ENCODE measurements at places on chromosomes 4 and X.

GRCh38 chrX:71227370-71228062, 4.5 kb downstream of the GJB1 start:
- no peak for DNase-seq

DNA sequence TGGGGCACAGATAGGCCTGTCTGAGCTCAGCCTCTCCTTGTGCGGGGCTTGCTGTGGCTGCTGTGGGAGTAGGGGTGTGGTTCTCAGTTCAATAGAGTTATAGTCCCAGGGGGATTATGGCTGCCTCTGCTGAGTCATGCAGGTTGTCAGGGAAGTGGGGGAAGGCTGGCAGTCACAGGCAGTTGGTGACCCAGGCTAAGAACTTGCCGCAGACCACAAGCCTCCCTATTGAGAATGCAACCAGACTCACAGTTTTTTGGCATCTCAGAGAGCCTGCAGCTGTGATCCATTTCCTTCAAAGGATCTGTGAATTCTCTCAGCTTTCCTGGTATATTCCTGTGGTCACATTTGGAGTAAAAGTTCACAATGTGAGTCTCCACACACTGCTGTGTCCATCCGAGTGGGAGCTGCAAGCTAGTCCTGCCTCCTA, 364.9 kb downstream of the ZNF674 start:
- DNase-seq, result peak; percentile 32

DNA sequence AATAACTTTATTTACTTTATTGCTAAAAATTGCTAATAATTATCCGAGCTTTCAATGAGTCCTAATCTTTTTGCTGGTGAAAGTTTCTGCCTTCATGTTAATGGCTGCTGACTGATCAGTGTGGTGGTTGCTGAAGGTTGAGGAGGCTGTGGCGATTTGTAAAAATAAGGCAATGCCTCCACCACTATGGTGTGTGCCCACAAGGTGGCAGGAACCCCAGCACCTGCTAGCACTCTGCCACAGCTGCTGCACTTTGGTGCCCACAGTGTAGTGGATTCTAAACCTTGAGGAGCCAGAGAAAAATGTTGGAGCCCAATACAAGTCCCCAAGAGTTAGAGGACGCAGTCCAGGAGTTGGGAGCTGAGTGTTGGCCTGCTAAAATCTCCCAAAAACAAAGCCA, 1237.1 kb downstream of the PCDH19 start:
- no peak for DNase-seq

DNA sequence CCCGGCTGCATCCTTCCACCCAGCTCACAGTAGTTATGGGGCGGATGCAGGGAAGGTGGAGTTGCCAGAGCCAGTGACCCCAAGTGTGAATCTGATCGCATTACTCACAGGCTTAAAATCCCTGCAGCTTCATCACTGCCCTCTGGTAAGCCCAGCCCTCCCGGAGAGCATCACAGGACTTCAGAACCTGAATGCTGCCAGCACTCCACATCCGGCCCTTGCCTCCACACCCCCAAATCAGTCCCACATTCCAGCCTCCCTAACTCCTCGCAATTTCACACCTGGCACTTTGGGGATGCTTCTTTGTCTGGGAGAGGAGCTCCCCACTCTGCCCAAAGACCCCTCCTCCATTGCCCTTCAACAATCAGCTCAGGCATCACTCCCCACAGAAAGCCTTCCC, 15.6 kb downstream of the RASL11B start:
- DNase-seq, result no peak

DNA sequence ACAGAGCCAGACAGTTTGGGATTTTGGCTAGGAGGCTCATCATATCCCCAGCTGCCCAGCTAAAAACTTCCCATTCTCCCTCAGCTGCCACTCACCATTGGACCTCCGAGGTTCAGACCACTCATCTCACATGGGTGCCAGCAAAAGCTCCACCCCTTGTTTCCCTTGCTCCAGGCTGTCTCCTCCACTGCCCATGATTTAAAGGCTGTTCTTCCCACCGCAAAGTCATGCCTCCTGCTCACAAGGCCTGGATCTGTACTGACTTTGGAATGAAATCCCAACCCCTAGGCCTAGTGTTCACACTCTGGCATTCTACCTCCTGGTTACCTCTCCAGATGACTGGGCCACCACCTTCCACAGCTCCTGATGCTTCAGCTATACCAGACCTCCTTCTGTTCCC, 142.2 kb upstream of the EOLA2 start:
- DNase-seq, result no peak

GRCh38 chrX:14832151-14832550, 40.7 kb downstream of the FANCB start:
- no peak for DNase-seq

- DNase-seq, result no peak
These were observed 61.2 kb downstream of the C4orf50 start for GRCh38 chr4:5957076-5957475.

DNA sequence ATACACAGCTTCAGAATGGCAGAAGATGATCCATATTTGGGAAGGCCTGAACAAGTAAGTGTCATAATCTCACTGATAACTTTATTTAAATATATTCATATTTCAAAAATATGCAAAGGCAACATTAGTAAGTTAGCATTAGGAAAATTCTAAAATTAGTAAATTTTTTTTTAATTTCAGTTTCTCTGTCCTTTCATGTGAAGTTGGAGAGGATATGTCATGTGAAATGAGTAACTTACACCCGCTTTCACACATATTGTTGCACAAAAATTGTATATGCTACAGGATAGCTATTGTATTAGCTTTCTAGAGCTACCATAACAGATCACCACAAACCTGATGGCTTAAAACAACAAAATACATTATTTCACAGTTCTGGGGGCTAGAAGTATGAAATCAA, 24.3 kb downstream of the NFKB1 start:
- no peak for DNase-seq

- no peak for DNase-seq
These were observed 210.6 kb upstream of the KLF3 start for GRCh38 chr4:38453253-38453881.

DNA sequence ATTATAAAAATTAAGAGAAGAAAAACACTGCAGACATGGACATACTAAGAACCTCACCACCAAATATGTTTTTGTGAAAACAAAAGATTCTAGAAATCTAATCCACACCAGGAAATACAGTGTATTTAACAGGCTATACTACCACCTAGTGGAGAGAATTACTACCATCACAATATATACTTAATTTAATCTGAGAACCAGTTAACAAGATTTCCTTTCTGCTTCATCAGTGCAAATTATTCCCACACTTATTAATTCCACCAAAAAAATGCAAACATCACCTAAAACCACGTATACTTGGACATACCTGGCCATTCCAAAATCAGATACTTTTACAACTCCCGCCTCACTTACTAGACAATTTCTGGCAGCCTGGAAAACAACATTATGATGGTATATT, 7.0 kb upstream of the TXK start:
- peak; percentile 53 for DNase-seq

DNA sequence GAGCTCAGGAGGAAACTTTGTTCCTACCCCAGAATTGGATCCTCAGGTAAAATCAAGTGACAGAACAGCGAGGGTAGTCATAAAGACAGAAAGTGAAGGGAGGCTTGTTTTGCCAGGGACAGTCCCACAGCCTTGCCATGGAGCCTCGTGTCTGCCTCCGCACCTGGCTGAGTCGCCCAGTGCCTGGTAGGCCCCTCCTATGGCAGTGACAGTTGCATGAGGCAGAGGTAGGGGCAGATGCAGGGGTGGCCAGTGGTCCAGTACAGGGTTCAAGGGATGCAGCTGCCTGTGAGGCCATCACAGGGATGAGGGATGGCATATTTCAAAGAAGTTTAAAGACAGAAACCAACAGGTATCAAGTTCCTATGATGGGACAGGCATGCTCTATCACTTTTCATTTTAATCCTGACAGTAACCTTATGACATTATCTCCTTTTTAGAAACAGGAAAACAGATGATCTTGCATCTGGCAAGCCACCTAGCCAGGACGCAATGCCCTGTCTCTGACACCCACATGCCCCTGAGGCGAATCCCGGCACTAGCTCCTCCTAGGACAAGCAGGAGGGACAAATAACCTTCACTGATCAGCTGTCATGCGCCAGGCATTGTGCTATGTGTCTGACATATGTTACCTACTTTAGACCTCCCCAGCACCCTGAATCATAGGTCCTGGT, 127.4 kb upstream of the ENPP6 start:
- no peak for DNase-seq

GRCh38 chr4:7757501-7758471, 181.9 kb downstream of the AFAP1 start:
- DNase-seq, result no peak

DNA sequence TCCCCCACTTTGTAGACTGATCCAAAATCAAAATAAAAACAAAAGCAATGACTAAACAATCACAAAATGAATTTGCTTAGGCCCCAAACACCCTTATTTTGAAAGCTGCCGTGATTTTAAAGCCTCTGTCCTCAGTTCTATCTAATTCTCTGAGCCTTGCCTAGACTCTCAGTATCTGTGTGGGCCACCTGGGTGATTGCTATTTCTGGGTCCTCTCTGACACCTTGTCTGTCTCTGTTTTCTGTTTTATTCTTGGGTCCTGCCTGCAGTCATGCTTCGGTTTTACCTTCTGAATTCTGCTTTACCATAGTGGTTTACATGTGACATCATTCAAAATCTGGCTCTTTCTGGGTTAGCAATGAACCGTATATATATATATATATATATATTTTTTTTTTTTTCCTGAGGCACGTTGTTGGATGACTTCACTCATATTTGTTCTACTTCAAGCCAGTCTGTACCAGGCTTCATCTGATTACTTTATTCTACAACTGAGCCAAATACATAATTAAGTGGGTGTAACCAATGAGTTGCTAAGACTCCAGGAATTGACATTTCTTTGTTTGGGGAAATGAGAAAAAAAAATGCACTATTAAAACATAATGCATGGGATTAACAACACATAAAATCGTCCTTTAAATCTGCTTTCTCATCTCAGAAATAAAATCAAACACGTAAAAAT, 710.7 kb upstream of the SLIT2 start:
- DNase-seq, result no peak

DNA sequence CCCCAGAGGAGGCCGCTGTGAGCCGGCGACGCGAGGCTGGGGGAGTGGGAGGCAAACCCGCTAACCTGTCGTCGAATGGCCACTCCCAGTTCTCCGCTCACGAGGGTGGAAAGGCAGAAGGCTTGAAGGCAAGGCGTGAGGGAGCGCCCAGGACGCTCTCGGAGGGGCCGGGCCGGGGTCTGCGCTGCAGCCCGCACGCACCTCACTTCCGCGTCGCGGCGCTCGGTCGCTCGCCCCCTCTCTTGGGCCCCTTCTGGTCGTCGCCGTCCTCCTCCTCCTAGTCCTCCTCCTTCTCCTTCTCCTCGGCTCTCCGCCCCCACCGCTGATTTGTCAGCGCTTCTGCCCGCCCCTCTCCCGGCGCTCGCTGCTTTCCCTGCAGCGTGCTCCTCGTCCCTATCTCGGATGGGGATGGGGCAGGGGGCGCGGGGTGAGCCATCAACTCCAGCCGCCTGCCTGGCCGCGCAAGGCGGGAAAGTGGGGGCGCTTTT, at the start of gene SNCA:
TSS of gene SNCA (minus strand) at position 265 of the 488 bp plus-strand sequence. CDS start 1,494 bp downstream, outside the sequence.
- no peak for DNase-seq

- no peak for DNase-seq
These were observed 13.5 kb downstream of the AFF1 start for GRCh38 chr4:86948276-86948675.

- DNase-seq, result no peak
These were observed 19.3 kb downstream of the ARHGEF6 start for GRCh38 chrX:136761421-136761820.

DNA sequence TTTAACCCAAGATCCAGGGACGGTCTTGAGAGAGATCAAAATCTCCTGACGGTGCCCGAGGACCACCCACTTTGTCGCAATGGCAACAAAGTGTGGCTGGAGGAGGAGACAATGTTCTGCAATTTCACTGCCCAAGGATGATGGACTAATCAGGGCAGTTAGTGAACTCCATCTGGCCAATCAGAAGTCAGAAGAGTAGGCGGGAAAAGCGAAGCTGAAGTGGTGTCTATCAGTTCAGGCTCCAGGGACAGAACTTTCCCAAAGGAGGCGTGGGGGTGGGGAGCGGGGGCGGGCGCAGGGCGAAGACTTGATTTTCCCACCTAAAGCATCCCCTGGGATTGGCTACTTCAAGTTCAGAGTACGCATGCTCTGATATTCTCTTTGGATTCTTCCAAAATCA, 25.6 kb downstream of the SPACA5B start:
- no peak for DNase-seq

- DNase-seq, result no peak
These were observed 186.7 kb upstream of the SLITRK2 start for GRCh38 chrX:145630806-145631435.

DNA sequence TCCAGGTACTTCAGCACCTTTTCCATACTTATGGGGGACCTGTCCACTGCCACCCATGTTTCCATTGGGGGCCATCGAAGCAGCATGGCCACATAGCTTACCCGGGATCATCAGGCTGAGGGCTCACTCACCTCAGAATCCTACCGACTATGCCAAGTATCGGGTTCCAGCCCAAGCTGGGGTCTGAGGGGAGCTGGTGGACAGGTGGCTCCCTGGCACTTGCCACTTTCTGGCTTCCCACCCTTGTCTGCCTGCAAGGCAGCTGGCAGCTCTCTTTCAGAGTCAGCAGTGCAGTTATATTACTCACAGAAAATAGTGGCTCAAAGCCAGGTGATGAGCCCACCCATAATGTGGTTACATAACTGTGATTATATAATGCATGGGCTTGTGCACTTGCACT, 1153.8 kb downstream of the STIM2 start:
- DNase-seq, result no peak

GRCh38 chrX:113390531-113390930, 549.9 kb upstream of the AMOT start:
- DNase-seq, result no peak

DNA sequence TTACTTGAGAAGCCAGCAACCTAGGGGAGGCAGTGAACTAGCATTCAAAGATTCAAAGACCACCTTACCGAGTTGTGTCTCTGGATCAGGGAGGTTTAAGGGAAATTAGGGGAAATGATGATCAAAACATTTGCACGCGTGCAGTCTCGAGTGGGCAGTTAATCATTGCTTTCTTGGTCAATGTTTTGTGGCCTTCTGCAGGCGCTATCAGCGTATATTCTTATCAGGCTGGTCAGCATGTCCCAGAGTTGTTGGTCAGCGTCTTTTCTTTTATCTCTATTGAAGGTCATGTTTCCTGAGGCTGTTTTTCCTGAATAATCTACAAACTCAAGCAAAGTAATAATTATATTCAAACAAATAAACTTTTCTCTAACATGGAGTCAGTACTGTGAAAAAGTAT, 84.0 kb upstream of the ZNF81 start:
- DNase-seq, result no peak

- DNase-seq, result no peak
These were observed 72.5 kb downstream of the EVC2 start for GRCh38 chr4:5635826-5636195.

- no peak for DNase-seq
These were observed 2.0 kb upstream of the PGK1 start for GRCh38 chrX:78102091-78102490.

- no peak for DNase-seq
These were observed 12.4 kb upstream of the RGS12 start for GRCh38 chr4:3280466-3280865.

DNA sequence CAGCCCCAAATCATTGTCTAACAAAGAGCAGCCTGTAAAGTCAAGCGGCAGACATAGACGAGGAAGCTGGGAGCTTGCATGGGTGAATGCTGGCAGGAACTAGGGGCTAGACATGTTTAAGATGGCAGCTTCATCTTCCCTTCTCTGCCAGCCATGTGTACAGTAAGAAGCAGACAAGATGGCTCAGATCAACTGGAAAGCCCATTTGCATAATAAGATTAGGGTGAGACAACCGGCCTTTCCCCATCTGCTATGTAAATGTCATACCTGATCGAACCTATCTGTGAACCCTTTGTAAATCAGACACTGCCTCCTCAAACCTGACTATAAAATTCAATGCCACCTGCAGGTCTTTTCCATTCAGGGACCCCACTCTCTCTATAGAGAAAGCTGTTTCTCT, 22.8 kb upstream of the HADH start:
- no peak for DNase-seq

All from CD4-positive, alpha-beta memory T cell (primary cell).